Cardiac fibroblast (primary cell): ENCODE measurements at places on chromosomes 4 and X.

GRCh38 chr4:104971462-104971861 is 175.2 kb upstream of the TET2 start:
- DNase-seq: no peak

DNA sequence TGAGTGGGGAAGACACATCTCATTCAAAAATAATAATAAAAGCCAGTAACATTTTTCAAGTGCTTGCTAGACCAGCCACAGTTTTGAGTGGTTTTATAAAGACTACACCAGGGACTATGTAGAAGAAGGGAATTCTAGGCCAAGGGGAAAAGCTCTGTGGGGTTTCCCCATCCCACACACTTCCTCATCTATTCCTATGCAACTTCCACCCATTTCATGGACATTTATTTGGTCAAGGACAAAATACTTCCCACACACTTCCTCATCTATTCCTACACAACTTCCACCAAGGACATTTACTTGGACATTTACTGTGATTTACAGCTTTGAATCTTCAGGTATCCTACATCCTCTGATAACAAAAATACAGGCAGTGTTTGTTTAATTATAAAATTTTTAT is 86.5 kb upstream of the KLF3 start:
- no peak for DNase-seq

GRCh38 chrX:44234541-44234940 is 108.9 kb downstream of the EFHC2 start:
- no peak for DNase-seq

GRCh38 chr4:5032813-5033212 is 13.6 kb upstream of the CYTL1 start:
- no peak for DNase-seq

DNA sequence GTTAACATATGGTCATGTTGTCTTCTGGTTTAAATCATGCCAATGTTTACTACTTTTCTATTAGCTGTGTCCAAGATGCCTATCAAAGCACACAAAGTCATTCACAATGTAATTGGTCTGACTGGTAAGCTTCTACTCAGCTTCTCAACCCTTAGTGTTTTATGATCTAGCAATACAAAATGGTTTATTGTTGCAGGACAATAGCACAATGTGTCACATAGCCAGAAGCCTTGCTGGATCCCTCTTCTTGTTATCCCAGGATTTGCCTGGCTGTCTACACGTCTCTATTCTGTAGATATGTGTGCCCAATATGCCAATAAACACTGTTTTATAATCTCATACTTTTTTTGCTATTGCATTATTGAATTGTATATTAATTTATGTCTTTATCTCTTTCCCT is 1111.0 kb upstream of the AGA start:
- no peak for DNase-seq
